ENCODE measurements at places on chromosomes 5 and 9.

GRCh38 chr9:87193925-87194868, 246.9 kb upstream of the GAS1 start:
- no peak for DNase-seq
- no peaks in the 10 kb centered on the region for H3K36me3 ChIP-seq
- H3K4me1 ChIP-seq, result no peaks in the 10 kb centered on the region
- H3K27ac ChIP-seq, result no peak overlapping the region

GRCh38 chr5:31427013-31427723, 104.7 kb downstream of the DROSHA start:
- no peaks in the 10 kb centered on the region for H3K36me3 ChIP-seq
- H3K4me3 ChIP-seq, result no peak overlapping the region
- H3K4me1 ChIP-seq, result no peaks in the 10 kb centered on the region
- no peaks in the 10 kb centered on the region for H3K27me3 ChIP-seq

DNA sequence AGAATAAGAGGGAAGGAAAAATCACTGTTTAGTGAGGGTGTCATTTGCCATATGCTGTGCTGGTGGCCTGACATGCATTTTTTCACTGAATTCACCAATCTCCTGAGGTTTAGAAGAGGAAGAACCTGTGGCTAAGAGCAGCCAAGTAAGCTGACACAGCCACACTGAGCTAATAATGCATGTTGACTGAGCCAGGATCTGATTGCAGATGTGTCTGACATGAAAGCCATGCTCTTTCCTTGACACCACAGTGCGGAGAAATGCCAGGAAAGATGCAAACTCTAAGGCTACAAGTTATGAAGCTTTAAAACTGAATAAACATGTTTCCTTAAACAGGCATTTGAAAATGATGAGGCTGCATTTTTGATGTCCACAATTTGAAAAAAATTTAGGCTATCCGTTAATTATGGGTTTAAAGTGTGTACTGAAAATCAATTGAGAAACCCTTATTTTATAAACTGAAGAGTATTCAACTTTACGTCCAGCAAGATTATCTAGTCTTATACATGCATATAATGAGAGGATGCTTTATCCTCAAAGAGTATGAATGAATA, 208.6 kb downstream of the FBN2 start:
- no peaks in the 10 kb centered on the region for H3K4me1 ChIP-seq
- H3K27me3 ChIP-seq, result no peaks in the 10 kb centered on the region
- H3K36me3 ChIP-seq, result no peaks in the 10 kb centered on the region

DNA sequence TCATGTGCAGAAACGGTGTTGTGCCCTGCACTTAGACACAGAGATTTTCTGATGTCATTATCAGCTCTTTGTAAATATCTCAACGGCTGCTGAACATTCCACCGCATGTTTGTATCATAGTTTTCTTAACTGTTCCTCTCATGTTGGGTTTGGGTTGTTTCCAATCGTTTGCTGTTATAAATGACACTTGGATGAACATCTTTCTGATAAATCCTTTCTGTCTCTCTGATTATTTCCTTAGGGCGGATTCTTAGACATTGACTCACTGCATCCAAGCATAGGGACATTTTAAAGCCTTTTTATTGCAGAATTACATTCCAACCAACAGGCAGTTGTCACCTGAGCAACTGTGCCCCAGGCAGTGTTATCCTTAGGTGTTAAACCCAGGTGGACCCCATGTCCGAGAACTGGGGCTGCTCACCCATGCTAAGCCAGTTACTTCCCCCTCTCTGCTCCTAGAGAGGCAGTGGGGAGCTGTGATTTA, 28.5 kb downstream of the COL5A1 start:
- H3K4me3 ChIP-seq, result no peak overlapping the region
- no peak overlapping the region for H3K27ac ChIP-seq
- no peaks in the 10 kb centered on the region for H3K4me1 ChIP-seq
- H3K27me3 ChIP-seq, result no peaks in the 10 kb centered on the region

- no peaks in the 10 kb centered on the region for H3K4me1 ChIP-seq
- H3K27ac ChIP-seq, result peak overlapping the region; percentile 92
- H3K36me3 ChIP-seq, result no peaks in the 10 kb centered on the region
- no peak for DNase-seq
- peak overlapping the region; percentile 97 for H3K4me3 ChIP-seq
Observed at GRCh38 chr9:26891726-26892125, 876 bp downstream of the CAAP1 start.

- no peaks in the 10 kb centered on the region for H3K36me3 ChIP-seq
- H3K27ac ChIP-seq, result no peak overlapping the region
- DNase-seq, result no peak
- H3K27me3 ChIP-seq, result no peaks in the 10 kb centered on the region
Observed at GRCh38 chr5:2196989-2197619, 314.4 kb upstream of the IRX4 start.

DNA sequence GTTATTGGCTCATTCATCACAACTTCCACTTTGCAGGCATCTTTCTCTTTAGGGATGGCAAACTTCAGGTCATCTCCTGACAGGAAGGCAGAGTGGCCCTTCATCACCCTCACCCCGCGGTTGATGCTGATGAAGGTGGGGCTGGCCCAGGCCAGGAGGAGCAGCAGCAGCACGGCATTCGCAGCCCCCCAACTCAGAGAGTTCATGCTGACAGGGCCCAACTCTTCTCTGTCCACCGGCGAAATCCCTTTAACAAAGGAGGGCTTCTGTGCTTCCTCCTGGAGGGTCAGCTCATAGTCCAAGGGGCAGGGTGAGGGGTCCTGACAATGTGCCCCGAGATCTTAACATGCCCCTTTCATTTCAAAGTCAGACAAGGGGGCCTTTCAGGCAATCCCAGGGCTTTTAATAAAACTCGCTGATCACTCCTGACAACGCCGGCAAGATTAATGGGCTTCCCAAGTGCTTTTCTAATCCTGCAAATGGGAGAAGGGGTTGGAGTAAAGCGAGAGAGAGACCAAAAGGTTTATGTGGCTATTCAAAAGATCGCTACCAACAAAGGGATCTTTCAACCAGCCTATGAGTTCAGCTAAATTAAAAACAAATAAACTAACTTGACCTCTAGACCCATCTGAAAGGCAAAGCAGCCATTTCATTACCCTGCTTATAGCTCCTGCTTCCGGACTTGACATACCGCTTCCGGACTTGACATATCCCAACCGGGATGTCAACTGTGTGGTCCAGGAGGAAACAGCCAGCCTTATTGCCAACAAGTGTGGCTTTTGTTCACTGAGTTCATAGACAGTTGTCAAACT, 41.2 kb downstream of the FREM1 start:
- no peak for DNase-seq
- H3K4me1 ChIP-seq, result no peaks in the 10 kb centered on the region
- no peak overlapping the region for H3K27ac ChIP-seq
- no peak overlapping the region for H3K4me3 ChIP-seq
- H3K36me3 ChIP-seq, result no peaks in the 10 kb centered on the region

GRCh38 chr9:94760010-94760409, 33.5 kb downstream of the AOPEP start:
- H3K36me3 ChIP-seq, result no peaks in the 10 kb centered on the region
- no peak overlapping the region for H3K4me3 ChIP-seq
- DNase-seq, result no peak
- H3K27ac ChIP-seq, result no peak overlapping the region
- H3K4me1 ChIP-seq, result no peaks in the 10 kb centered on the region
- H3K27me3 ChIP-seq, result no peaks in the 10 kb centered on the region

DNA sequence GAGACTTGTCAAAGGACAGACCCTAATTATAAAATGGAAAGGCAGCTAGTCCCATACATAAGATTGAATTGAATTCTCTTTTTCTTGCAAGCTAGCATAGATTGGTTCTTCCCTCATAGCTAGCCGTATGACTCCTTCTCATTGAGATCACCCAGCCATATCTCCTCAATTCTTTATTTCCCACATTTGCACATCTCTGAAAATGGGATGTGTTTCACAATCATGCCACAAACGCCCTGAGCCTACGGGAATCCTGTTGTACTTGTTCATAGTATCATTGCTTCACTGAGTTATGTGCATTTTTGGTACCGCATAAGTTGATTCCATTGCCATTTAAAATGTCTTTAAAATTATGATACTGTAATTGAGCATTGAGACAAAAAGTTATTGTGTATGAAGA, 90.5 kb downstream of the PCSK1 start:
- no peaks in the 10 kb centered on the region for H3K27me3 ChIP-seq
- H3K4me1 ChIP-seq, result peaks cover 38% of the 10 kb centered on the region
- H3K36me3 ChIP-seq, result no peaks in the 10 kb centered on the region

DNA sequence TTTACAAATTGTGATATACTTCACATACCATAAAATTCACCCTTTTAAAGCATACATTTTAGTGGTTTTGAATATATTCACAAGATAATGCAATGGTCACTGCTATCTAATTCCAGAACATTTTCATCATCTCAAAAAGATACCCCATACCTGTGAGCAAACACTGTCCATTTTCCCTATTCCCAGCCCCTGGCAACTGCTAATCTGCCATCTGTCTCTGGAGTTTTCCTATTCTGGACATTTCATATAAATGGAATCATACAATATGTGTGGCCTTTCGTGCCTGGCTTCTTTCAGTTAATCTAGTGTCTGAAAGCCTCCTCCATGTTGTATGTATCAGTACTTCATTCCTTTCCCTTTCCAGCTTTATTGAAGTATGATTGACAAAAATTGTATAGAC, 14.7 kb downstream of the SNX30 start:
- no peak overlapping the region for H3K27ac ChIP-seq
- no peaks in the 10 kb centered on the region for H3K27me3 ChIP-seq
- no peaks in the 10 kb centered on the region for H3K4me1 ChIP-seq

DNA sequence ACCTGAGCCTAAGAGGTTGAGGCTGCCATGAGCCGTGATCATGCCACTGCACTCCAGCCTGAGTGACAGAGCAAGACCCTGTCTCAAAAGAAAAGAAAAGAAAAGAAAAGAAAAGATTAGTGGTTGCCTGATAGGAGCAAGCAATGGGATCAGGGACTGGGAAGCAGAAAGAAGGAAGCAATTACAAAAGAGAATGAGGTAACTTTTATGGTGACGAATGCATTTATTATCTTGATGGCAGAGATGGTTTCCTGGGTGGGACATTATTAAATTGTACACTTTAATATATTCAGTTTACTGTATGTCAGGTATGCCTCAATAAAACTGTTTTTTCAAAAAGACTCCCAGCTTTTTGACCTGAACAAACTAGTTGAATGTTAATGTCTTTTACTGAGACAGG, 7.5 kb upstream of the PFDN1 start:
- no peaks in the 10 kb centered on the region for H3K4me1 ChIP-seq
- no peak overlapping the region for H3K4me3 ChIP-seq
- no peak overlapping the region for H3K27ac ChIP-seq
- no peaks in the 10 kb centered on the region for H3K27me3 ChIP-seq

DNA sequence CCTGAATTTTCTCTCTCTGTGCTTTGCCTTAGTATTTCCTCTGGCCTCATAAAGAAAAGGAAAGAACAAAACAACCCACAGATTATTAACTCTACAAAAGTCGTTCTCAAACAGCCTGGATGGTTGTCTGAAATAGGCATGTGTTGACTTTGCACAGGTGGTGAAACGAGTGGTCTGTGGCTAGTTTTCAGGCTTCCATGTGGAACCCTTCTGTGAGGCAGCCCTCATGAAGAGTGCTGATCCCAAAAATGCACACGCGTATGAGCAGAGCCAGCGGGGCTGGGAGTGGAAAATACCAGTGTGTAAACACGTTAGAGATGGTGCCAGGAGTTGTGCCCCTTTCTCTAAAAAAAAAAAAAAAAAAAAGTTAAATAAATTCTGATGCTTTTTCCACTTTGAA, 4.9 kb upstream of the PSAT1 start:
- H3K27ac ChIP-seq, result no peak overlapping the region
- DNase-seq, result no peak
- H3K4me3 ChIP-seq, result no peak overlapping the region
- no peaks in the 10 kb centered on the region for H3K27me3 ChIP-seq
